ENCODE measurements at places on chromosomes 7 and 10.

DNA sequence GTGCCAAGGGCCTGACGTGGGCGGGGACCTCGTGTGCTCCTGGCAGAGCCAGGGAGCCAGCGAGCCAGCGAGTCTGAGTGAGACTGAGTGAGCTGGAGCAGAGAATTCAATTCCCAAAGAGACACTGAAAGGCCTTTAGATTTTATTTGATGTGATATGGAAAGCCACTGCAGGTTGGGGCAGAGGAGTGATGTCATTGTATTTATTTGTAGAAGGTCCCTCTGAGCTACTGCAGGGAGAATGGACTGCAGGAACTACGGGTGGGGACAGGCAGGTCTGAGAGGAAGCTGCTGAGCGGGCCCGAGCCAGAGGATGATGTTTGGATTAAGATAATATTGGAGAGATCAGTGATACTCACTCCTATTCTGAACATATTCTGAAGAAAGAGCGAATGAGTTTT, 445.8 kb upstream of the ANKRD30A start:
- DNase-seq = no peak

- DNase-seq = no peak
These were observed 58.2 kb downstream of the STRA8 start for GRCh38 chr7:135291809-135292253.

DNA sequence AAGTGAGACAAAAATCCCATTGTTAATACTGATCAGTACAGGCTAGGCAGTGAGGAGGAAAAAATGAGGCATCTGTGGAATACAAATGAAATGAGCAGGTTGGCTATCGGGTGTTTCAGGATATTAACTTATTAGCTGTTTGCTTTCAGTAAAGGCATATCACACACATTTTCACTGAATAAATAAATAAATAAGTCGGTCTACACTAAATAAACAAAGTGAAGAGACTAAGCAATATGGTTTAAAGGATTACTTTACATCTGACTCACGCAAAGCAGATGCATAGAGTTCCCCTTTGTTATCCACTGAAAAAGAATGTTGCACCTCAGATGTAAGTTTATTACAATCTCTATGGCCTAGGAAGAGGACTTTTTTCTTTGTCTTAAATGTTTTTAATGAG, 6.3 kb upstream of the SEMA3A start:
- DNase-seq = no peak

DNA sequence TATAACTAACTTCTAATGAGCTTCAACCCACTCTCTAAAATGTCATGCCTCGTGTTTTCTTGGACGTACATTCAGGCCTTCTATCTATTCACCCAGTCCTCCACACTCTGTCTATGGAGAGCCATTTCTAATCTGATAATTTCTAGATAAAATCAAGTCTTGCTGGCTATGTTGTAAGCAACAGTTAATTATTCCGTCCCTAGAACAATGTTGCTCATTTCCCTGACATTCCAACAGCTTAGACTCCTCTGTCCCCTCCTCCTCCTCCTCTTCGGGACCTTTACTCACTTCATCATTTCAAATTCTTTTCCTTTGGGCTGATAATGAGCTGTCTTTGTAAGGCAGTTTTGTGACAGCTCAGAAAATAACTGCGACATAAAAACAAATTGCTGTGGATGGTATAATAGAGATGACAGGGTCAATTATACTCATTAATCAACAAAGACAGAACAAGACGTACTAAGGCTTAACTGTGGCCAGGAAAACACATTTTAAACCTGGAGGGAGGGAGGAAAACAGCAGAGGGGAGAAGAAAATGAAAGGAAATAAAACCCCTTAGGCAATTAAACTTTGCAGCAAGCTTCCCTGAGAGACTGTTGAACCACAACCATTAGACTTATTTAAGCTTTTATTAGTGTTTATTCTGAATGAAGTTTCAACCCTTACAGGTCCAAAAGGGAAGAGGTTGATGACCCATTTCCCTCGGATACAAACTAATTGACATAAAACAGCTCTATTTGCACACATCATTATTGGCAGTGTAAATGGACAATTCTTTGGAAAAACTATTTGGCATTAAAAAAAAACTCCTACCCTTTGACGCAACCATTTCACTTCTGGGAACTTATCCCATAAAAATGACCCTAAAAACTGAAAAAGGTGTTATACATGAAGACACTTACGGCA, 179.1 kb downstream of the SFMBT2 start:
- DNase-seq = no peak

DNA sequence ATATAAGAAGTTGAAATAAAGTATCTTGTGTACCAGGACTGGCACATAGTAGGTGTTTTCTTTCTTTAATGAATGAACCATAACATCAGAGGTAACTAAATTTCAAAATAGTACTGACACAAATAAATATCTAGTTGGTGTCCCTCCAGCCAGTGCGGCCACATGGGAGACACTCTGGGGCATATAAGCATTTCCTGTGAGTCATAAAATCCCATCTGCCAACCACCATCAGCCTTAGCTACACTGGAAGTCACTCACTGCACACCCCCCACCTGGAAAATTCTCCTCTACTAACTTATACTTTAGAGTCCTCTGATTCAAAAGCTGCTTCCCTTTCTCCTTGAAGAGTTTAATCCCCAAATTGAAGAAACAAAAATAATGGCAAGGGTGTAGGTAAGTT, 32.5 kb downstream of the DYDC1 start:
- DNase-seq = no peak

- DNase-seq = no peak
These were observed 13.5 kb downstream of the CRYGN start for GRCh38 chr7:151426441-151426903.

DNA sequence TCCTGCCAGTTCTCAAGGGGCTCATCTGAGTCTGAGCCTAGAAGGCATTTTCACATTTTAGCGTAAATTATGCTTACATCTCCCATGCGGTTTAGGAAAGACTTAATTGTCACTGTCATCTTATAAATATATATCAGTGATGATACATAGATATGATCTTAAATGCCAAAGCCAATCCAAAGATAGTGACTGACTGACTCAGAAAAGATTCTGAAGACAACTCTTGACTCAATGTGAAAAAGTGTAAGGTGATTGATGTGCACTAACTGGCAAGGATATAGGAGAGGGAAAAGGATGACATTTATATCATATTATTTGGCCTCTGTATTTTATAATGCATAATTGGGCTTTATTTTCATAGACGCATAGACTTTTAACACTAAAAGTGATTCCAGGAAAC, 84.9 kb upstream of the LRRN3 start:
- no peak for DNase-seq

DNA sequence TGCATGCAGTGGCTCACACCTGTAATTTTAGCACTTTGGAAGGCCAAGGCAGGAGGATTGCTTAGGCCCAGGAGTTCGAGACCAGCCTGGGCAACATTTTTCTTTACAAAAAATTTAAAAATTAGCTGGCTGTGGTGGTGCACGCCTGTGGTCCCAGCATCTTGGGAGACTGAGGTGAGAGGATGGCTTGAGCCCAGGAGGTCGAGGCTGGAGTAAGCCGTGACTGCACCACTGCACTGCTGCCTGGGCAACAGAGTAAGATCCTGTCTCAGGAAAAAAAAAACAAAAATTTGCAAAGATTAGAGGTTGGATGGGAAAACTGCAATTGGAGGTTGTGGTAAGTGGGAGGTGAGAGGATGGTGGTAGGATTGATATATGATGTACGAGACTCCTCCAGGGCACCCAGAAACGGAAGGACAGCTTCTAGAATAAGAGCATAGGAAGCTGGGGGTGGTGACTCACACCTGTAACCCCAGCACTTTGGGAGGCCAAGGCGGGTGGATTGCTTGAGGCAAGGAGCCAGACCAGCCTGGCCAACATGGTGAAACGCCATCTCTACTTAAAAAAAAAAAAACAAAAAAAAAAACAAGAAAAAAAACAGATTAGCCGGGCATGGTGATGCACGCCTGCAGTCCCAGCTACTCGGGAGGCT, 19.1 kb upstream of the PARP12 start:
- DNase-seq = no peak

GRCh38 chr10:11678074-11678793, 63.9 kb upstream of the ECHDC3 start:
- no peak for DNase-seq

- no peak for DNase-seq
These were observed 2.3 kb downstream of the STX1A start for GRCh38 chr7:73717025-73717807.

GRCh38 chr10:3763852-3764625, 21.0 kb downstream of the KLF6 start:
- no peak for DNase-seq

DNA sequence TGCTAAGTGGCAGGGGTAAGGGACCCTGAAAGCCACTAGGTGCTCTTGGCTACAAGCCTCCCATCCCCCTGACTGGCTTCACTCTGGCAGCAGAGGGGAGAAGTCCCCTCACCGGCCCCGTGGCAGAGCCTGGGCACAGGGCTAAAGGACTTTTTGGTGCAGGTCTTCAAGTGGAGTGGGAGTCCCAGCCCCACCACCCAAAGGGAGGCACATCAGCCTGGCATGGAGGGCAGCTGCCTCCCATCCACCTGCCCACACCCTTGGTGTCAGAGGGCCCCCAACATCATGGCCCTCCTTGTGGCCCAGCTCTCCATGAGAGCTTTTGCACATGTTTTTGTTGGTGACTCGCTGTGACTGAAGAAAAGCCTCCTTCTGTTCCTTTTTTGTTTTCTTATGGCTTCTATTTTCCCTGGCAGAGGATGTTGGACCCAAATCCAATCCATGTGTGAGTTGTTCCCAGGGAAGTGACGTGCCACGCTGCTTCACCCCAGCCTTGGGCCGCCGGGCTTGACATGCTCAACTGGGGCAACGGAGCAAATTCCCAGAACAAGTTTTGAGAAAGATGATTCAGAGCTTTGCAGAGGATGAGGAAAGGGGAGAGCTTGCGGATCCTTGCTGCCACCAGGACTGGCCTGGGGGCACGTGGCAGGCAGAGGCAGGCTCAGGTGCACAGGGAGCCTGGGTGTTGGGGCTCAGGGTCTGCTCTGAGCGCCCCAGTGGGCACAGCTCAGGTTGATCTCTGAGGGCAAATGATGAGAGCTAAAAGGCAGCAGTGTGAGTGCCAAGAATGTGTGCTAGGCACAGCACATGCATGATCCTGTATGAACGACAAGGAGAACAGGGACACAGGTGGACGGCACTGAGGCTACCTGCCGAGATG, 1.9 kb upstream of the AEBP1 start:
- DNase-seq = no peak

DNA sequence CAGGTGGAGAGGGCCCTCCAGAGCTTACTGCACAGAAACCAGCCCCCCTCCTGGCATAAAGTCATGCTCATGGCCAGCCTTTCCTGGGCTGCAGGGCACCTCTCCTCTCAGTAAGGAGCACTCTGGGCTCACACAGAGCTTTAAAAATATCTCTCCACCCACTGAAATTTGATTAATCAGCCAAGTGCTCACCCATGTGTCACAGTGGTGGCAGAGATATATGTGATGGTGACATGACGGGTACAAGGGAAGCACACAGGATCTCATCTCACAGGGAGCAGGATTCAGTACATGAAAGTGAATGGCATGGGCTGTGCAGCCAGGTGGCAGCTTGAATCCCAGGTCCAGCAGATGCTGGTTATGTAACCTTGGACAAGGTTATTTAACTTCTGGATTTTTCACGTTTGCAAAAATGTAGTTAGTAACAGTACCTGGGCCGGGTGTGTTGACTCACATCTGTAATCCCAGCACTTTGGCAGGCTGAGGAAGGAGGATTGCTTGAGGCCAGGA, 144.8 kb downstream of the CALN1 start:
- DNase-seq = no peak

- no peak for DNase-seq
These were observed 16.1 kb upstream of the CDK14 start for GRCh38 chr7:90580051-90580450.

GRCh38 chr10:71819985-71820384, 31.1 kb downstream of the PSAP start:
- no peak for DNase-seq

DNA sequence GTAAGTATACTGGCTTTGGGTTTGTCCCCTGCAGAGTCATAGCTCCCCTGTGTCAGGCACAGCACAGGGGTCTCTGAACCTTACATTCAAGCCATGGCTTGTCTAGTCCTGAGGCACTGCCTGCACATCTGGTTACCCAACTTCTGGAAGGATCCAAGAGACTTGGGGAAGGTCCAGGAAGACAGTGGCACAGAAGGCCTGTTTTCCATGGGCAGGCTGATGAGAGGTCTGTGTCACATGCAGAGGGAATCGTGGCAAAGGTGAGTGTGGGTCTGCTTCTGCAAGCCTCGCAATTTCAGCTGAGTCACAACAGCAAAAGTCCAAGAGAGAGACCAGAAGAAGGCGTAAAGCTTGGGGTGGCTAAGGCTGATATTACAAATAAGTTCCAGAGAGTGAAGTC, 28.4 kb upstream of the BMPR1A start:
- DNase-seq = no peak

DNA sequence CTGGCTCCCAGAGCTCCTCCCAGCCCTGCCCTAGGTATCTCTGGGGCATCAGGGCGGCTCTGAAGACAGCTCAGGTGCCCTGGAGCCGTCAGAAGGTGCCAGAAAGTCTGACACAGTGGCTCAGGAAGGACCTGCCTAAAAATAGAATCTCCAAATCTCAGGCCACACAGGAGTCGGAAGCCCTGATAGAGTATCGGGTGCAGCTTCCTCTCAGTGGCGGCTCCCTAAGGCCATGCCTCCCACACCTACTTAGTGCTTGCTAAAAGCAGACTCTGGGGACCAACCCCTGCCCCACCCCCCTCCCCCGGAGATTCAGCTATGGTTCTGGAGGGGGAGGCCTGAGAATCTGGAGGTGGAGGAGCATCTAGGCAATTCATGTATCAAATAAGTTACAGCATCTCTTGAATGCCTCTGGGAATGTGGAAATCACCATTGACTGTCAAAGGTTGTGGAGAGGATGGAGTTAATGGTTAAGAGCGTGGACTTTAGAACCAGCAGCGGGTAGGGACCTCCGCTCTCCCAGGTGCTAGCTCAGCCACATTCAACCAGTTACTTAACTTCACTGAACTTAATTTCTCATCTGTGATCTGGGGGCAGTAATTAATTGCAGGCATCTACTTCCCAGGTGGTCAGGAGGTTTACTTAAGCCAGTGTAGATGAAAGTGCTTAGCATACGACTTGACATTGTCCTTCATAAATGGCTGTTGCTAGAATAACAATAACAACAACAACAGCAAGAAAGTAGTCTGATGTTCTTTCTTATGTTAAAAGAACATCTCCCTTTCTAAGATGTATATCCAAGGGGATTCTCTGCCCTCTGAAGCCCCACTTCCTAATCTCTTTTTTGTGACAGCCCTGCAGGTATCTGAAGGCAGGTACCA, 38.6 kb upstream of the MXI1 start:
- no peak for DNase-seq

- no peak for DNase-seq
These were observed 273.9 kb upstream of the MGMT start for GRCh38 chr10:129193148-129193547.

- DNase-seq = no peak
These were observed 472 bp downstream of the SFRP4 start for GRCh38 chr7:37916017-37916672.

- no peak for DNase-seq
These were observed 55.3 kb upstream of the INPP5A start for GRCh38 chr10:132482090-132482800.
